ENCODE measurements at places on chromosomes 5 and 9. TPM values are rescaled to one million over a fixed set of nuclear protein-coding genes. Genes with fewer than 3 reads are reported as not detected.

- H3K36me3 ChIP-seq = no peaks in the 10 kb centered on the region
- DNase-seq = no peak
- H3K4me1 ChIP-seq = no peaks in the 10 kb centered on the region
- no peak overlapping the region for H3K27ac ChIP-seq
- H3K27me3 ChIP-seq = peaks cover 12% of the 10 kb centered on the region
Measured at GRCh38 chr5:133670336-133670735, 58.0 kb upstream of the FSTL4 start.

DNA sequence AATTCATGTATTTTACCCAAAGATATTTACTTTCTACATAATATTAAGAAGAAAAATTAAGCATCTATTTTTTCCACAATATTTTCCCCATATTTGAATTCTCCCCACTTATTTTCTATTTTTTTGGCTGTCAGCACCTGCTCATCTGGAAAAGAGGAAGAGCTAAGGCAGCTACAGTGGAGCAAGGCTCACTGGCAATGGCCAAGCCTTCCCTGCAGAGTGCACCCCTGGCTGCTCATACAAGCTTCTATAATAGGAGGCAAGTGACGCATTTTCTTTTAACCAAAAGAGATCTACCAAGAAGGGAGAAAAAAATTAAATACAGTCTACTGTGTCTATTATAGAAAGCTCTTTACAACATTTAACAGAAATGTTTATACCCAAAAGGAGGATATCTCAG is 72.5 kb downstream of the AUH start:
- H3K4me3 ChIP-seq = no peak overlapping the region
- H3K27me3 ChIP-seq = no peaks in the 10 kb centered on the region
- no peak for DNase-seq
- H3K4me1 ChIP-seq = no peaks in the 10 kb centered on the region
- no peak overlapping the region for H3K27ac ChIP-seq

DNA sequence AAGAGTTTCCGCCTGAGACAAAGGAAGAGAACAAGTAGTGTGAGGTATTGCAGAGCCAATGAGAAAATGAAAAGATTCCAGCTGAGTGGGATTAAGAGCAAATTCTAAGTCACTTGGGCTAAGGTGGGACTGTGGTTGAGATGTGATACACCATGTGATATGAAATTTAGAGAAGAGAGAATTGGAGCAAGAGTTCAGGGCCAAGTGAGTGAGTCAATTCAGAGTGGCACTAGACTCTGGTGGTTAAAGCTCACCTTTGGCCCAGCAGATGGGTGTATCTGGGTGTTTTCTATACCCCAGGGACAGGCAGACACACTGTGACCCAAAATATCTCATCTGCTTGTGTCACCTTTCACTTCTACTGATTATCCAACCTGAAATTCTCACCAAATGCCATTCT is 368.1 kb downstream of the KCNN2 start:
- no peaks in the 10 kb centered on the region for H3K36me3 ChIP-seq
- no peaks in the 10 kb centered on the region for H3K27me3 ChIP-seq
- DNase-seq = no peak
- no peak overlapping the region for H3K4me3 ChIP-seq

GRCh38 chr5:10498350-10498749 is 56.7 kb downstream of the ROPN1L start:
- peaks cover 3% of the 10 kb centered on the region for H3K4me1 ChIP-seq
- no peak for DNase-seq

DNA sequence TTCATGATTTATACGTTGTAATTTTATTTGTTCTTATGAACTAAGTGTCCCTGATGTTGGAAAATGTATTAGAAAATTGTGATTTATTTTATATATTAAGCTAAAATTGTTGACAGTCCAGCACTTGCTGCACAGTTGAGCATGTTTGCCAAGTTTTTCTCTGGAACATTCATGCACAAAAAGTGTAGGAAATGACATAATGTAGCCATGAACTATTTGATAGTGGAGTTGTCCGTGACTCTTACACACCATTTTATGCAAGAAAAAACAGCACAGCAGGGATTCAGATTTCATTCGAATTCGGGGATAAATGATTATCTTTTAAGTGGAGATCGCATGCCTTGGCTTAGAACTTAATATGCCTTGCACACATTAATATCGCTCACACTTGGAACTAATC is 708.6 kb upstream of the WWC1 start:
- H3K27me3 ChIP-seq = no peaks in the 10 kb centered on the region
- no peak overlapping the region for H3K4me3 ChIP-seq

The CATSPER3 gene
- 0.08 TPM for total RNA-seq

The ATP10B gene
- total RNA-seq = not detected

GRCh38 chr5:178536541-178537466 is 53.4 kb downstream of the COL23A1 start:
- DNase-seq = no peak
- H3K4me1 ChIP-seq = no peaks in the 10 kb centered on the region
- no peak overlapping the region for H3K4me3 ChIP-seq
- H3K27me3 ChIP-seq = no peaks in the 10 kb centered on the region

DNA sequence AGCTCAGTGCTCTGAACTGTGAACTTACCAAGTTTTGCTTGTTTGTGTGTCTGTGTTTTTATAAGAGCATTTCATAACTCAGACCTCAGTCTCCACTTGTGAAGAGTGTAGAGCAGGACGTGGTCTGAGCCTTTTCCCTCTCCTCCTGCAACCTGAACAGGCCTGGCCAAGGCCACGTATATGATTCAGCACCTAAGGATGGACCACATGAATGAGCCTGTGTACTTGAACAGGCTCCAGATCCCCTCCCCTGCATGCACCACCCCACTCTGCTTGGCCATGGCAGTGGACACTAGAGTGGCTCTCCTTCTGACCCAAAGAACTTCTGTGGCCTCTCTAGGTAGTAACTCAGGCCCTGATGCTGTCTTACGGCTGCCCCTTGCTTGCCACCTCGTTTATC is 125.9 kb upstream of the FSTL4 start:
- peaks cover 20% of the 10 kb centered on the region for H3K4me1 ChIP-seq
- no peak overlapping the region for H3K4me3 ChIP-seq
- H3K36me3 ChIP-seq = no peaks in the 10 kb centered on the region
- DNase-seq = no peak
- H3K27me3 ChIP-seq = no peaks in the 10 kb centered on the region

GRCh38 chr9:127735530-127736185 is 564 bp upstream of the TOR2A start:
- H3K36me3 ChIP-seq = peaks cover 27% of the 10 kb centered on the region
- H3K27ac ChIP-seq = peak overlapping the region; percentile 92
- no peaks in the 10 kb centered on the region for H3K27me3 ChIP-seq
